HT-29 (cell line): ENCODE measurements at places on chromosomes 16 and 17.

GRCh38 chr16:1109648-1110047 lies 13.6 kb upstream of the C1QTNF8 start:
- DNase-seq, result no peak

- DNase-seq, result no peak
These were observed 191.9 kb downstream of the MRTFB start for GRCh38 chr16:14263011-14263410.

DNA sequence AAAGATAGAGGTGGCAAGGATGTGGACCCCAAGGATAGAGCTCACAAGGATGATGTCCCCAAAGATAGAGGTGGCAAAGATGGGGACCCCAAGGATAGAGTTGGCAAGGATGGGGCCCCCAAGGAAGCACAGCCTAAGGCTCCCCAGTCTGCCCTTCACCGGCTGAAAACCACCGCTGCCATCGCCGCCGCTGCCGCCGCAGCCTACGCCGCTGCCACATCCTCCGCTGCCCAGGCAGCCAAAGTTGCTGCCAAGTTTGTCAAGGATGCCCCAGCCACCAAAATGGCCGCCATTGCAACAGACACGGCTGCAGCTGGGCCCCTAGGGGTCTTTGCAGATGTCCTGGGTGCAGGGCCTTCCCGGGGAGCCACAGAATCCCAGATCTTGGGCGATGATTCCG lies 19.9 kb downstream of the C16orf96 start:
- no peak for DNase-seq

DNA sequence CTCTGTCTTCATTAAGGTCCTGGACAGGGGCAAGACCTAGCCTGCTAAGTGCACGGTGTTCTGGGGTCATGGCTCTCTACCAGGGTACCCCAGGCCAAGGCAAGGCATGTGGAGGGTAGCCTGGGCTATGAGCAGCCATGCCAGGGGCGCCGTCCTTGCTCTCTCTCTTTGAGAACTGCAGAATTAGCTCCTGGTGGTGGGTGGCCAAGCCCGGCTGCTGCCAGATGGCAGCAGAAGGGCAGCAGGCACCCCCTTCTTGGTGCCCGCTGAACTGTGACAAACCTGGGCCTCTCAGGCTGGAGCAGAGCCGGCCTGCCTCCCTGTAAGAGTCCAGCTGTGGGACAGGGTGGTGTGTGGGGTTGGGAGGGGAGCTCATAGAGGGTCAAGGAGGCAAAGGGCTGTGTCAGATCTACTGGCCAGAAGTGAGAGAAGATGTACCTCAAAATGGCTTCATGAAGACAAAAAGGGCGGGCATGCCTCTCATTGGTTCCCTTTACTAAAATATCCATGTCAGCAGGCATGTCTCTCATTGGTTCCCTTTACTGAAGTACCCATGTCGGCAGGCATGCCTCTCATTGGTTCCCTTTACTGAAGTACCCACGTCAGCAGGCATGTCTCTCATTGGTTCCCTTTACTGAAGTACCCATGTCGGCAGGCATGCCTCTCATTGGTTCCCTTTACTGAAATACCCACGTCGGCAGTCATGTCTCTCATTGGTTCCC lies 81.7 kb upstream of the SDK2 start:
- no peak for DNase-seq

GRCh38 chr16:19598805-19599510 lies 43.5 kb downstream of the VPS35L start:
- no peak for DNase-seq

- no peak for DNase-seq
These were observed 26.3 kb downstream of the AMFR start for GRCh38 chr16:56399047-56399446.

DNA sequence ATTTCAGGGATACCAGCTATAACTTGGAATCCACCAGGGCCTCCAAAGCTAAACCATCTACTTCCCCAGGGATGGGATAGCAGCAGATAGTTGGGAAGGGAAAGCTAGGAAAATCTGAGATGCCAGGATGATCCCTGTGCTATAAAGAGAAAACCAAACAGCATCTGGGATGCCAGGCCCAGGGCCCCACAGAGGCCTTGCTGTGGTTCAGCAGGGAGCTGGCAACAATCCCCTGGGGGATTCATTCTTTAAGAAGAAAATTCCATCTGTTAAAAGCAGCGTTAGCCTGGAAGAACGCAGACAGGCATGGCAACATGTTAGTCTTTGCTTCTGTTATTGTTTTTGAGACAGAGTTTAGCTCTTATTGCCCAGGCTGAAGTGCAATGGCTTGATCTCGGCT lies 16.6 kb downstream of the MYO18A start:
- no peak for DNase-seq

DNA sequence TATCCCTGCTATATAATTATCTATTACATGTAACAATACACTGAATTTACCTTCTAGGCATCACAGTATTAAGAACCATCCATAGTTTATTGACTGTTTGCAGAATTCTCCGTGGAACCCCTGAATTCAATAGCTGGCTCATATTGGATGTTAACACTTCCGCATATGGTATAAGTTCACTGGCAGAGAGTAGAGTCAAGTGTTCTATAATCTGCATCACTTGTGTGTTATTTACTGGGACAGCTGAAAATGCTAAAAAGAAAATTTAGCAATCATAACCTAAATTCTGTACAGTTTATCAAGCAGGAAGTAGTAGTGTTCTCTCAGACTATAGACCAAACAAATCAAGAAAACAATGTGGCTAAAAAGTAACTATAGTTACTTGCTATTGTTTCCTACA lies 14.5 kb upstream of the BRIP1 start:
- DNase-seq, result no peak

GRCh38 chr16:26276289-26276688 lies 584.5 kb downstream of the HS3ST4 start:
- DNase-seq, result no peak

- peak; percentile 52 for DNase-seq
These were observed 87.1 kb downstream of the USP22 start for GRCh38 chr17:20955427-20956323.

- DNase-seq, result no peak
These were observed 5.6 kb downstream of the DUS1L start for GRCh38 chr17:82060001-82060380.

DNA sequence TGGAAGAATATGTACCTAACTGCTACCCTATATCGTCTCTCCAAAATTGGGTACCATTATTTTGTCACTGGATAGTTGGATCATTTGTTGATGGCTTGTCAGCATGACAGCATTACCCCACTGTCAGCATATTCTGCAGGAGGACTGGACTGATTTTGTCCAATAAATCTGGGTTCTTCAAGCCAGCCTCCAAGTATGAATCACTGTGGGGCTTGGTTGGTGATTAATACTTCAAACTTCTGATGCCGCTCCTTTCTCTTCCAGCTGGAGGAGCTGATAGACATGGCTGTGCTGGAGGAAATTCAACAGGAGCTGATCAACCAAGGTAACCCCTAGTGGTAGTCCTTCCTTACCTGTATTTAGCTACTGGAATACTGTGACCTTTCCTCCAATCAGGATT lies 2.5 kb downstream of the RPAIN start:
- no peak for DNase-seq

- no peak for DNase-seq
These were observed 29.8 kb upstream of the HS3ST3A1 start for GRCh38 chr17:13631529-13631928.

GRCh38 chr16:7227229-7227721 lies 105.4 kb upstream of the RBFOX1 start:
- no peak for DNase-seq

GRCh38 chr17:78789663-78790181 lies 7.6 kb upstream of the CYTH1 start:
- DNase-seq, result no peak

- no peak for DNase-seq
These were observed 551.1 kb downstream of the WWOX start for GRCh38 chr16:78650339-78651074.

DNA sequence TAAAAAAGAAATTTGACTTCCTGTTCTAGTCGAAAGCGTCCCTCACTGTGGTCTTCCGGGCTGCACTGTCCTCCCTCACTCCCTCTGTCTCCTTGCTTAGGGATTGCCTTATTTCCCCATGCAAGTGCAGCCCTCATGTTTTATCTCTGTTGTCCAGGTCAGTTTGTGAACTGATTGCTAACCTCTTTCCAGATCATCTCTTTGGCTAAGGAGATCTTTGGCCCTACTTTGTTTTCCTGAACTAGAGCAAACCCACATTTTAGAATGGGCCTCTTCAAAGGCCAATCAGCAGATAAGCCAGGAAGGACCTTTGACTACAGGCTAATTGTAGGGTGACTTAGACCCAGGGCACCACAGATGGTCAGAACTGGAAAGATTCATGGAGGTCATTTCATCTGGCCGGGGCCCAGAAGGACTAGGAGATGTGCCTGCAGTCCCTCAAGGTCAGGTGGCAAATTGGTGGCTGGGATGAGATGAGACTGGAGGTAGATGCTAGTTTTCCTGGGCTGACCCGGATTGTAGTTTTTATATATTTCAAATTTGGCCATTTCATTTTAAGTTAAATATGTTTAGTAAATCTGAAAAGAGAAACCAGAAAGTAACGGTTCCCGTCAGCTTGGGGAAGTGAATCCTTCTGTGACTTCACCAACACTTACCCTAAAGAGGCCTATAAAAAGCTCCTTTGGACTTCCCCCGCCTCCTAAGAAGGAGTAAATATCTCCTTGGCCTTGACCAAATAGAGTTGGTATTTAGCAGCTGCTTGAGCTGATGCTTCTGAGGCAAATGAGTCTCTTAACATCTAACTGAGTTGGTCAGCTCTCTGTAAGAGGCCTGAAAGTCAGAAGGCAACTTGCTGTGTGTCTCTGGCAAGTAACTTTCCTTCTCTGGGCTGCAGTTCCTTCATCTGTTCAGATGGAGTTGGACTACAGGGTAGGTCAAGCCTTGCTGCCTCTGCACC lies 6.2 kb upstream of the SLC25A19 start:
- no peak for DNase-seq

GRCh38 chr16:17944345-17944744 lies 392.2 kb downstream of the NPIPA8 start:
- DNase-seq, result no peak

- no peak for DNase-seq
These were observed 34.7 kb downstream of the MYO15A start for GRCh38 chr17:18143044-18143936.

GRCh38 chr16:57640185-57640584 lies 11.8 kb downstream of the ADGRG1 start:
- DNase-seq, result no peak
